ENCODE measurements at places on chromosomes 13 and 19.

DNA sequence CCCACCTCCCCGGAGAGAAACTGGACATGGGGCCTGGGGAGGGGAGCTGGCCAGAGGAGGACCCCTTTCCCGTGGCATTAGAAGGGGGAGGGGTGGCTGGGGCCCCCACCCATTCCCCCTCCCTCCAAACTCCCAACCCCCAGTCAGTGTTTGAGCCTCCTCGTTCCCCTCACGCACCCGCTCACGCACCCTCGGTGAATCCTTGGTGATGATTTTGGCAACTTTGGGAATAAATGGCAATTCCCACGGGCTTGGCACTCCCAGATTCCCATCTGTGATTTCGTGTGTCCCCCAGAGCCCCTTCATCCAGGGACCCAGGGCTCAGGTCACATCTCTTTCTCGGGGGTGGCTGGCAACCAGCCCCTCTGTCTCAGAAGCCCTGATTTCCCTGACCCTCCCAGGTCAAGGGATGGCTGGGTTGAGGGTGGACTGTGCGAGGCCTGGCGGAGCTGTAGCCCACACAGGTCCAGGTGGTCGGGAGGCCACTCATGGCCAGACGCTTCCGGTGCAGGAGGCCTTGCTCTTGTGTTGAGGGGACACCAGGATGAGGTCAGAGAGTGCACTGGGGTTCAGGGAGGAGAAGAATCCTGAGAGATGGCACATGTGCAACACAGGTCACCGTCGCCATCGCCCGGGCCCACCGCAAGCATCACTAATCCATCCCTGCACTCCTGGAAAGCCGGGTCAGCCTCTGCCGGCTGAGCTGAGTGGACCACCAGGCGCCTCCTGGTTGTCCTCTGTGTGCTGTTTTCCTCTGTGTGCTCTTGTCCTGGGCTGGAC, 20.7 kb downstream of the EPN1 start:
- no peak for DNase-seq

DNA sequence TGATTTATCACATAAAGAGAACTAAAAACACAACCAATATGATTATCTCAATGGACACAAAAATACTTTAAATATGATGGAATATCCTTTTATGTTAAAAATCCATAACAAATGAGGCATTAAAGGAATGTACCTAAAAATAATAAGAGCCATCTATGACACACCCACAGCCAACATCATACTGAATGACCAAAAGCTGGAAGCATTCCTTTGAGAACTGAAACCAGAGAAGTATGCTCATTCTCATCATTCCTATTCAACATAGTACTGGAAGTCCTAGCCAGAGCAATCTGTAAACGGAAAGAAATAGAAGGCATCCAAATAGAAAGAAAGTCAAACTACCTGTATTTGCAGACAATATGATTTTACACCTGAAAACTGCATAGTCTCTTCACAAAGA, 671.0 kb downstream of the SLITRK1 start:
- DNase-seq, result no peak

GRCh38 chr13:51342706-51343105, 3.2 kb downstream of the SERPINE3 start:
- DNase-seq, result no peak

- no peak for DNase-seq
Observed at GRCh38 chr13:108225440-108225839, 7.2 kb downstream of the ABHD13 start.

DNA sequence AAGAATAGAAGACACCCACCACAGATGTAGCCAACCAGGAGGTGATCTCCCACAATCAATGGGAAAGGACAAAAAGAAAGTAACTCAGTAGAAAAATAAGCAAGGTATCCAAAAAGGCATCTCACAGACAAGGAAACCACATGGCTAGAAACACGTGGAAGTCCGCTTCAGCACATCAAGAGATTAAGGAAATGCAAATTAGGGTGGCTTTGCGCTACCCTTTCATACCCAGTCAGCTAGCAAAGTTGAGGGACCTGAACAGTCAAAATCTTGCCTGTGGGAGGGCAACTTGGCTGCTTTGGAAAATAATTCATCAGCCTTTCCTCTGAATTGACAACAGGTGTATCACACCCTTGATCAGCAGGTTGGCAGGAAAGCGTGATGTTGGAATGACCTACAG, 11.6 kb upstream of the UQCR11 start:
- no peak for DNase-seq

GRCh38 chr19:2962018-2962670, 15.2 kb upstream of the TLE6 start:
- DNase-seq, result peak; percentile 84

DNA sequence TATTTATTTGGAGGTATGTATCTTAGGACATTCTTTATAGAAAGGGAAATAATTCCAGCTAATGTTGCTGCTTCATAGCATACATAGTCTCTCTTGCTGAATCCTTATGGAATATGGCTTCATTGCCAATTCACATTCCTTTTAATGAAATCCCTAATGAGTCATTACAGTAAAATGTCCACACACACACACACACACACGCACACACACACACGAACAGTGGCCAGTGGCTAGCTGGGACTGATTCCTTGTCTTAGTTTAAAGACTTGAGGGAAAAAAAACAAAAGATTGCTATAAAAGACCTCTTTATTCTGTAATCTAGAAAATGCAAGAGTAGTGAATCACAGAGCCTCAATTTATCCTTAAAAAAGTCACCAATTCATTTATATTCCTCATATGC, 301.6 kb downstream of the SLITRK6 start:
- DNase-seq, result no peak

GRCh38 chr13:106246242-106246641, 289.2 kb downstream of the EFNB2 start:
- peak; percentile 23 for DNase-seq

All from COR-L47 (cell line).